ENCODE measurements at places on chromosomes 1 and 21.
A peak's percentile ranks its signal among the peaks of the same experiment; 100 is the strongest.

DNA sequence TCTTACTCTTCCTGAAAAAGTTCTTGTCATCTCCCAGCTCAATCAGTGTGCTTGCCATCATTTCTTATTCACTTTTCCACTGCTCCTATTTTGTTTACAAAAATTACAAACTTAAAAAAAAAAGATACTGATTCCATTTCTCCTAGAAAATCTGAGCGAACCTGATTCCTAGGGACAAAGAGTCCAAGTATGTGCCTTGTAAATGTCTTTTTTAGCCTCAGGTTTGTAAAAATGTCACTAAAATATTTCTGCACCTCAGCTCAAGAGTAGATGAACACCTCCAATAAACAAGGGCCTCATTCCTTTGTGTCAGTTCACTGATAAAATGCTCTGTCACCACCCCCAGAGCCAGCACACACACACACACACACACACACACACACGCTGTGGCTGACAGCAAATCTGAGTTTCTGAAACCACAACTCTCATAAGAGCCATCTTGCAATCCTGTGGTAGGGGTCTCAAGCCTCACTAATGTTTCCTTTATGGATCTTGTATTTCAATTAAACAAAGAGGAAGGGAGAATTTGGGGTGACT, 299.2 kb downstream of the PBX1 start:
- DNase-seq = no peak

DNA sequence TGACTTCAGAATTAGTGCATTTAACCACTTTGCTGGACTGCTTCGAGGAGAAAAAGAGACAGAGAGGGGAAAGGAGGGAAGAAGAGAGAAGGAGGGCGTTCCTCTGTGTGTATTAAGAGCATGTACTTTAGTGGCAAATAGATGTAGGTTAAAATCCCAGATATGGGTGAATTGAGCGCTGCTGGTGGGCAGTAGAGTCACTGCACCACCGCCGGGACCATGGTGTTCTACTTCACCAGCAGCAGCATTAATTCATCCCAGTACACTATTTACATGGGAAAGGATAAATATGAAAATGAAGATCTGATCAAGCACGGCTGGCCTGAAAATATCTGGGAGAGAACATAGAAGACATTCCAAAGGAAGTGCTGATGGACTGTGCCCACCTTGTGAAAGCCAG, 20.9 kb upstream of the PPIE start:
- no peak for DNase-seq

DNA sequence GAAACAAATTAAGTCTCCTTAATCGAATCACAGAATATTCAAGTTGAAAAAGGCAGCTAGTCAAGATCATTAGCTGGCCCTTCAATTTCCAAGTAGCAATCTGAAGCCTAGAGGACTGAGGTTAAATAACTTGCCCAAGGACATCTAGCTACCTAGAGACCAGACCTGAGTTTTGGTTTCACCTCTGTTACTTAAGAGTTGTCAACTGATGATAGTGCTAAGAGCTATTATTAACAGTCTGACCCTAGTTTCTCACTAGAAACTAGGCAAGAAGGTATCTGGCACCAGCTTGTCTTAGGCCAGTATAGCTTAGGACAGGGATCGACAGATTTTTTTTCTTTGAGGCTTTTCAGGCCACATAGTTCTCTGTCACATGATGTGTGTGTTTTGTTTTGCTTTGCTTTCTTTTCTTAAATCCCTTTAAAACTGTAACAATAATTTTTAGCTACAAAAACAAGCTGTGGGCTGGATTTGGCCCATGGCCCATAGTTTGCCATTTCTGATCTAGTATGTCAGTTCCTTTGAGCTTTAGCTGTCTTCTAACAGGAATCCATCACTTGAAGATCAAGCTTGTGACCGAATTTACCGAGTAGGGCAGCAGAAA, 23.2 kb downstream of the TRIM45 start:
- DNase-seq = no peak

- no peak for DNase-seq
These were observed 11.3 kb downstream of the ARHGEF11 start for GRCh38 chr1:157034137-157034800.

DNA sequence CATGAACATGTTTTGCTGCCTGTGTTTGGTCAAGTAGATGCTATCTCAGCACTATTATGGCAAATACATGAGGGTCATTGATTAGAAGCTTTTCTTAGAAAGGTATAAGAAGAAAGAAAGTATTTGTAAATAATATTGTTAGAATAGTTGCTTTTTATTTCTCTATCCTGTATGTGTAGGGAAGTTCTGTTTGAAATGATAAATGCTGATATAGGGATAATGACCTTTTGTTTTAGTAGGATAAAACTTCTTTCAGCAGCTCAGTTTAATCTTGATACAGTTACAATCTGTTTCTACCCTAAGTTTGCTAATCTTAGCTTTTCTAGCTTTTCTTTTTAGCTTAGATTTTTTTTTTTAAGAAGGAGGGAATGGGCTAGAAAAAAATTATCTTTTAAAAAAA, 63.3 kb downstream of the USP25 start:
- no peak for DNase-seq

- no peak for DNase-seq
These were observed 547 bp downstream of the PDPN start for GRCh38 chr1:13583966-13584791.

GRCh38 chr1:178310685-178311105, 186.1 kb downstream of the CLEC20A start:
- DNase-seq = no peak

DNA sequence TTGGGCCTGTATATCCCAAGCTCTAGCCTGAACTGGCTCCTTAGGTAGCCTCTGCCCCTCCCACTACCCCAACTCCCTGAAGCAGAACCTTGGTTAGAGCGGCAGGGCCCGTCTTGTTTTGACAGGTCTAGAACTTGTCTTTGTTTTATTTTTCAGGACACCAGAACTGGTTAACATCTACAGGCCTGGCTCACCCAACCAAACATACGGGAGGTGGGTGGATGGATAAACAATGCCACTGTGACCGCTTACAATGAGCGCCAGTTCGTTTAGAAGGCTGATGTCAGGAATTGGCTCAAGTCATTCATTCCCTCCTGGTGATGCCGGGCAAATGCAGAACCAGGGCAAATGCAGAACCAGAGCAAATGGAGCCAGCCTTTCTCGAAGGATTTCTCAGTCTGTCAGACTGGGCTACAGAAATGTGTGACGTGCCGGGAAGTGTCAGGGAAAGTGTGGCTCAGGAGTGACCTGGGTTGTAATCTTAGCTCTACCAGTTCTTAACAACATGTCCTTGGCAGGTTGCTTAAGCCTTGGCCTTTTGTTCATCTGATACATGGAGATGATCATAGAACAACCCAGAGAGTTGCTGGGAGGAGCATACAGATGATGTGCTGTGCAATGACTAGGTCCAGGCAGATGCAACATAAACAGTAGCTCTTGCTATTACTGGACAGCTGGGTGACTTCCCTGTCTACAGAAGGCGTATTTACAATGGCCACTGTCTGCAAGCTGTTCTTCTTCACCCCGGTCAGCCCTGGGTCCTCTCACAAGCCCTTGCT, 30.5 kb upstream of the BTG2 start:
- no peak for DNase-seq

DNA sequence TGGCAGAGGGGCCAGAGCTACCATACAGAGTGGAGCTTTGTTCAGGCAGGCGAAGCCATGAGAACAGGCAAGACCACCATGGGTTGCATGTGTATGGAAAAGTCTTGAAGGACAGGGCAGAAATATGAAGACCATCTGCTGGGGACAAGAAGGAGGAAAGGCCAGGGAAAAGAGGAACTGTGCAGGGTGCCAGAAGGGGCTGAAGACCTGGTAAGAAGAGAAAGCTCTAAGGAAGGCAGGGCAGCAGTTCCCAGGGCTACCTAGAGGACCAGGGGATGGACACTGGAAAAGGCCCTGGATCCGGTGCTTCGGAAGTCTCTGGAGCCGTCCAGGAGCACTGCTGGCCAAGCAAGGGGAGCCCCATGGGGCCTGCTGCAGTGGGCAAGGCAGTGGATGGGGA, 43.4 kb downstream of the PKP1 start:
- no peak for DNase-seq

DNA sequence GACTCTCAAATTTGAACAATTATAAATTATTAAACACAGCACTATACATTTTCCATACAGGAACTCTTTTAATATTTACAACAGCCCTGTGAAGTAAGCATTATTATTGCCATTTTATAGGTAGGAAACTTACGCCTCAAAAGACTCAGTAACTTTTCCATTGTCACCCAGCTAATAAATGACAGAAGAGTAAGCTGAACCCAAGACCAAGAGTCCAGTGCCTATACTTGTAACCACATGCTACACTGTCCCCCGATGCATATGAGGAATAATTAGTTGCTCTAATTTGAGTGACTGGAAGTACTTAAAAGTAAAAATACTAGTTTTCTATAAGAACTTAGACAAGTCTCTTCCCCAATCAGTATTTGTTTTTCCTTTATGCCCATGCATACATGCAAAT, 88.5 kb downstream of the PTPN14 start:
- no peak for DNase-seq

GRCh38 chr1:26555550-26555981, 26.0 kb downstream of the RPS6KA1 start:
- DNase-seq = no peak

GRCh38 chr1:116987256-116987555, 14.4 kb upstream of the CD101 start:
- DNase-seq = peak; percentile 53

GRCh38 chr1:55929652-55930051, 649.7 kb downstream of the PLPP3 start:
- no peak for DNase-seq

GRCh38 chr21:35421221-35421620, 372.1 kb upstream of the RUNX1 start:
- no peak for DNase-seq

DNA sequence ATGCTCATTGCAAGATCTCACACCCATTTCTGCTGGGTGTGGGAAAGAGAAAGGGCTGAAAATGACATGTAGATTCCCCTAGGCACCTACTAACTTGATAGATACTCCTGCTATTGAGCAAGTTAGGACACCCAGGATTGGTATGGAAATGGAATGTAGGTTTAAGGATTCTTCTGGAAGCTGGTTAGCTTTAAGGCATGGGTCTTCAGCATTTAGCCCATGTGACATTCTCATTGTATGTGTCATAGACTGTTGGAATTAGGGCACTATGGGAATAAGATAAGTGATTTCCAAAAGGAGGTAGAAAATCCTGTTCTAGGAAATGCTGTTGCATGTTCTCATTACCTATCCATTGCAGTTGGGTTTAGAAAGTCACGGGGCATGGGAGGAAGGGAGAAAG, 76.2 kb downstream of the DISC1 start:
- no peak for DNase-seq

DNA sequence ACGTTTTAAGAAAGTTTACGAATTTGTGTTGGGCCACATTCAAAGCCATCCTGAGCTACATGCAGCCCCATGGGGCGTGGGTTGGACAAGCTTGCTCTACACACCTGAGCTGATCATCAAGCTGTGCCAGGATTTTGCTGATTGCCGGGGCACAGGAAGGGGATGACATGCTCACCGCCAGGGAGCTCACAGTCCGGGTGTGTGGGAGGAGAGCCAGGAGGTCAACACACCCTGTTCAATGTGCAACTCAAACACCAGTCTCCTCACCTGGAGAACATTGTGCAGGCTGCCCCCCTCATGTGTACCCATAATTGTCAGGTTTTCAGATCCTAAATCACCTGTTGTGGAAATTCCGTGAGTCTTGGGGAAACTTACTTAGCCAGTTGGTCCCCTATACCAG, 969 bp downstream of the CYP4A11 start:
- no peak for DNase-seq

GRCh38 chr1:5200006-5200405, 545.6 kb downstream of the AJAP1 start:
- DNase-seq = no peak

- no peak for DNase-seq
These were observed 152.0 kb downstream of the CHRM3 start for GRCh38 chr1:239538239-239538988.

DNA sequence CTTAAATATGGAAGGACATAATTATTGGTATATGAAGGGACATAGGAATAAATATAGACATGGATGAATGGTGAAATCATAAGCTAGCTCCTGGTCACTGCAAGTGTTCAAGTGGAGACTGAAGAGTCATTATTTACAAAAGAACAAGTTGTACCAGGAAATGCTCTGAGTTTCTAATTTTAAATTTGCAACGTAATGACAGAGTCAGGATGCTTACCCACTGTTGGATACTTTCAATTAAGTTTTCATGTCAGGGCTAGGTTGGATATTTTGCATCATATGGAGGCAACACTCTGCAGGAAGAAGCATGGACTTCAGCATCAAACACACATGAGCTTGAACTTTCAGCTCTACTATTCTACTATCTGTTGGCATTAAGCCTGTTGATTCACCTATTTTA, 499.6 kb upstream of the C1orf87 start:
- DNase-seq = no peak

GRCh38 chr1:91795591-91796389, 90.2 kb downstream of the TGFBR3 start:
- no peak for DNase-seq

- DNase-seq = no peak
These were observed 9.2 kb upstream of the FNBP1L start for GRCh38 chr1:93438716-93439115.

GRCh38 chr1:53372501-53372951, 44.7 kb upstream of the LRP8 start:
- no peak for DNase-seq

DNA sequence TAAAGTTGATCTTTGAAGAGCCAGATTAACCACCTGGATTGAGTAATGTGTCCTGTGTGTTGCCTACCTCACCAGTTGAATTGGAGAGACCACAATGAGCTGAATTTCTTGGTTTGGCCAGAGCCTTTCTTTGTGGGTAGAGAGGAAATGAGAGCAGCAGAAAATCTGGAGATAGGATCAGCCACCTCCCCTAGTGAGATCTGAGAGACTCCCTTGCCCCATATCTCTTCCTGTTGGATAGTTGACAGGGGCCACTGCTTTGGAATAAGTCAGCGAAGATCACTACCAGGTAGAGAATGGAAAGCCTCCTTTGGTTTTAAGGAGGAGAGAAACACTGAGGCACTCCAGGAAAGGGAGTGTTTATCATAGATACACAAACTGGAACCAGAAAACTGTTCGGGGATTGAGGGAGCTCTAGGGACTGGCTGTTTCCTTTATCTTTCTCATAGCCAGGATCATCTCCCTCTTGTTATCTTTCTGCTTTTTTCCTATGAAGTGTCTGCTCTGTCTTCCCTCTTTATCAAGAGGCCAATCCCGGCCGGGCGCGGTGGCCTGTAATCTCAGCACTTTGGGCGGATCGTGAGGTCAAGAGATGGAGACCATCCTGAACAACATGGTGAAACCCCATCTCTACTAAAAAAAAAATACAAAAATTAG, 21.3 kb upstream of the ZNF326 start:
- DNase-seq = no peak

- no peak for DNase-seq
These were observed 14.9 kb downstream of the FASLG start for GRCh38 chr1:172673761-172674160.

GRCh38 chr21:43975469-43976098, 36.5 kb upstream of the TRAPPC10 start:
- peak; percentile 69 for DNase-seq

GRCh38 chr1:43043695-43044094, 85.0 kb upstream of the SLC2A1 start:
- no peak for DNase-seq

- DNase-seq = no peak
These were observed 7.5 kb upstream of the TTC22 start for GRCh38 chr1:54808443-54809207.

- DNase-seq = no peak
These were observed 133.1 kb downstream of the AJAP1 start for GRCh38 chr1:4787551-4787950.

- no peak for DNase-seq
These were observed 21.6 kb upstream of the MAGOH start for GRCh38 chr1:53259932-53260331.

- DNase-seq = no peak
These were observed 37.8 kb upstream of the GBP5 start for GRCh38 chr1:89310505-89310904.

Data from activated T-helper 1 cell treated with anti-CD3 and anti-CD28 coated beads, Interleukin-2, amount 50 U/mL, for 16 hours (primary cell).